NAMALWA (cell line): ENCODE measurements at places on chromosomes 4 and X.

GRCh38 chr4:113993887-113994286, 14.4 kb upstream of the ARSJ start:
- DNase-seq = no peak

- no peak for DNase-seq
Measured at GRCh38 chrX:48616576-48616975, 19.3 kb downstream of the WDR13 start.

GRCh38 chr4:167722487-167722808, 369.9 kb upstream of the ANXA10 start:
- DNase-seq = no peak

DNA sequence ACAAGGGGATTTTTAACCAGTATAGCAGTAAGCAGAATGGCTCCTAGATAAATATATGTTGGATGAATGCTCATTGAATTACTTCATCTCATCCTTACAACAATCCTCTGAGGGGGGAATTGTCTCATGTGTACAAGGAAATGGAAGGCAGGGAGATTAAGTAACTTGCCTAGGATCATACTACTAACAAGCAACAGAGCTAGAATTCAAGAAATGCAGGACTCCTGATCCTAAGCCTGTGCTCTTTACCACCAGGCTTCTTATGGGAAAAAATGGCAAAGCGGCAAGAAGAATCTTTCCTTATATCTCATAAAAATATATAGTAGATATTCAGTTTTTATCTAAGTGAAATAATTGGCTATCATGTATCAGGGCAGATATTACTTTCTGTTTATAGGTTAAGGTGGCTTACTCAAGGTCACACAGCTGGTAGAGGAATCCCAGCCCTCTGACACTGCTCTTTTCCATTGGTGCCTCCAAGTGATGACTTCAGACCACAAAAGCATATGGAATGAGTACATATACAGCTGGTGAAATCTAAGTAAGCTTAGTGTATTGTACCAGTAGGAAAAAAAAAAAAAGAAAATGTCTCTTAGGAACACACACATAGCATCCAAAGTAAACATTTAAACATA, 2.1 kb downstream of the ABHD18 start:
- DNase-seq = no peak

DNA sequence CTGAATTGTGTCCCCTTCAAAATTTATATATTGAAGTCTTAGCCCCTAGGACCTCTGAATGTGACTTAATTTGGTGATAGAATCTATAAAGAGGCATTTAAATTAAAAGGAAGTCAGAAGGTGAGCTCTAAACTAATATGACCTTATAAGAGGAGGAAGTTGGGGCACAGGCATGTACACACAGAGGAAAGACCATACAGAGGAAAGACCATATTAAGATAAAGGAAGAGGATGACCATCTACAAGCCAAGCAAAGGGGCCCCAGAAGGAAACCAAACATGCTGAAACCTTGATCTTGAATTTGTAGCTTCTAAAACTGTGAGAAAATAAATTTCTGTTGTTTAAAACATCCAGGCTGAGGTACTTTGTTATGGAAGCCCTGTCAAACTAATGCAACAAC, 26.9 kb upstream of the CYBB start:
- no peak for DNase-seq

DNA sequence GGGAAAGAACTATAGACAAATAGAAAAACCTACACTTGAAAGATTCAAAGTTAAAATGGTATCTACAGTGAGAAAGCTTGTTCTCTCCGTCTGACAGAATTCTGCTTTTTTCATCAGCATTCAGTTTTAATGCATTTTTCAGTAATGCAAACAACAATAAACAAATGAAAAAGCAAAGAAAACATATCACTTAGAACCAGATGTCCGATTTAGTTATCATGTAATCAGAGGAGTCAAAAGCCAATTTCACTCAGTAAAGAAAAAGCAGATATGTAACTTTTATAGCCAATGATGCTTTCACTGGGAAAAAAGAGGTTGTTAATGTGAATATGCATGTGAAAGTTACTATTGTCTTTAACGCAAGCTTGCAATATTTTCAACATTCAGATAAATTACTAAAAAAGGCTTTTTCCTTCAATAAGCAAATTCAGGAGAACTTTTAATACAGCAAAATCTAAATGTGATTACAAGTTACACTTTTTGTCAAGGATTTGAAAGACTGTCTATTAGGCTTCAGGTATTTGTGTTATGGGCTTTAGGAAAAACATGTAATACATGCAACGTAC, 70.7 kb downstream of the TMEM47 start:
- DNase-seq = no peak

- peak; percentile 10 for DNase-seq
Measured at GRCh38 chrX:13419276-13419675, 99.4 kb upstream of the ATXN3L start.

GRCh38 chr4:36010397-36010929, 233.9 kb downstream of the ARAP2 start:
- DNase-seq = no peak

DNA sequence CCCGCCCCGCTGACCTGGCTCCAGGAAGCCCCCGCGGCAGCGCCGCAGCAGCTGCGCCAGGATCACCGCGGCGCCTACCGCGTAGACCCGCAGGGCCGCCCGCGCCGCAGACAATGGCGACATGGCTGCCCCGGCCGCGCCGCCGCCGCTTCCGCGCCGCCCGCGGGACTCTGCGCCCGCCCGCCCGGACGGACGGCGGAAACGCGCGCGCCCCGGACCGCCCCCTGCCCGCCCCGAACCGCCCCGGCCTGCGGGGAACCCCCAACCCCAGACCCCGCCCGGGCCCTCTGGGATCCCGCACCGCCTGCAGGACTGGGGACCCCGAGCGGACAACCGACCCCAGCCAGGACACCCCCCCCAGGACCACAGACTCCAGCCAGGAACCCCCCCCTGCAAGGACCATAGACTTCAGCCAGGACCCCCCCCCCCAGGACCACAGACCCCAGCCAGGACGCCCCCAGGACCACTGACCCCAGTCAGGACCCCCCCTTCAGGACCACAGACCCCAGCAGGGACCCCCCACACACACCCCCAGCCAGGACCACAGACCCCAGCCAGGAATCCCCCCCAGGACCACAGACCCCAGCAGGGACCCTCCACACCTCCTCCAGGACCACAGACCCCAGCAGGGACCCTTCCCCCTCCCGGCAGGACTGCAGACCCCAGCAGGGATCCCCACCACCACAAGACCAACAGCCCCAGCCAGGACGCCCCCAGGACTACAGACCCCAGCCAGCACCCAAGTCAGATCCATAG, at the start of the genes DHRSX and ZBED1:
TSS of gene DHRSX (minus strand) at position 174 of the 756 bp plus-strand sequence. CDS start at position 123, 51 bp downstream.
TSS of gene ZBED1 (minus strand) at position 174 of the 756 bp plus-strand sequence. CDS start 10,257 bp downstream, outside the sequence.
- peak; percentile 17 for DNase-seq

GRCh38 chr4:156186111-156186510, 232.4 kb upstream of the CTSO start:
- no peak for DNase-seq

DNA sequence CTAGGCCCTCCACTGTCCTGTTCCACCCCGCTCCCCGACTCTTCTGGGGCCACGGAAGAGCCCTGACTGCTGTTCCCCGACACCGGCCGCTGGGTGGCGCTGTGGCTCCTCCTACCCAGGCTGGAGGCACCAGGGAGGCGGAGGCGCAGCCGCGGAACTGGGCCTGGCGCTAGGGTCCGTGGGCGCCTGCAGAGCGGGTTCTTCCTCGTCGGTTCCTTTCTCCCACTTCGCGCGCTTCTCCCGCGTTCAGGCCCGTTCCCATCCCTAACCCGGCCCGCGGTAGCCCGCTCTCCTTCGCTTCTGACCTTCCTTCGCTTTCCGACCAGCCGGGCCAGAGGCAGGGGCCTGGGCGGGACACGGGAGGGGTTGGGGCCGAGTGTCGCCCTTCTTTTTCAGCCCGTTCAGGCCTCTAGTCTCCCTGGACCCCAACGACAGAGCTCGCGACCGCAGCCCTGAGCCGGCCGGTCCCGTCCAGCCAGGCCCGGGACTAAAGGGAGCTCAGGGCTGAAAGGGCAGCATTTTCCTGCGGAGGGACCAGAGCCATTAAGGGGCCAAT, 34.3 kb downstream of the NALF2 start:
- DNase-seq = peak; percentile 70

DNA sequence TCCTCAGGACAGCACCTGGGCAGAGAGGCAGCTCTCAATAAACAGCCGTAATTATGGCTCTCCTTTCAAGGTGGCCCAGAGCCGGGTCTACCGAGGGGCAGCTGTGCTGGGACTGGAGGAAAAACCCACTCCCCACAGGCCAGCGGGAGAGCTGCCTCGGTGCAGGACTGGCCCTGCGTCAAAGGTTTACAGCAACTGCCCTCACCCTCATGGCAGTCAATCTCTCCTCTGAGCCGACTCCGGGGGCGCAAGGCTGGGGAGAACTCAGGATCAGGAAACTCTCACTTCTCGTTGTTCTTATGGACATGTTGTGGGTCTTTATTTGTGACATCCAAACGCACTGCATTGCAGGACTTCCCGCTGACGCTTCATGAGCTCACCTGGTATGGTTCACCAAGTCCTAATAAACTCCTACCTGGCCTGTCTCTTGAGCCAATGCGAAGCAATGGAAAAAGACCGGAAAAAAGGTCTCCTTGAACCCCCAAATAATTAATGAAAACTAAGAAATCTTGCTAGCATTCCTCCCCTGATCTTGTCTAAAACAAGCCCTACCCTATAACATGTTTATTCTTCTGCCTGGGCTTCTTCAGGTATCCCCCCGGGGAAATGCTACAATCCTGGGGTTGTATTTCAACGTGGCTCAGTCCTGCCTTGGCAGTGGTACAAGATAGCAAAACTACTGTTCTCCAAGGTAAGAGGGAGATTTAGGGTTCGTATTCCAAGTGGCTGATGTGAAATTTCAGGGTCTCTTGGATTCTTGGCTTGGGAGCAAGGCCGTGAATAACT, 50.1 kb upstream of the CDKN2AIP start:
- DNase-seq = no peak

DNA sequence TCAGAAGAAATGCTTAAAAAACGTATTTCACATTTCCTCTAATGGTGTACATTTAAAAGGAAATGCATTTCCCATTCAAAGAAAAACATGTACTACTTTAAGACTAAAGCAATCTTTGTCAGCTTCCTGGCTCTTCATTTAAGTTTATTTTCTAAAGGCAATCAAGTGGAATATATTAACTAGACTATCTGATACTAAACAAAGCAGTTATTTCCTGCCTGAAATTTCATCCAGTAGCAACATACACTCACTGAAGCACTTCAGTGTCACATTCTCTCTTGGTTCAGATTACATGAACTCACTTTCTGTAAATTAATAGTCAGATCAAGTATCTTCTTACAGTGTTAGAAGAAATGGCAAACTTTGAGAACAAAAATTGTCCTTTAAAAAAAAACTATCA, 42.5 kb downstream of the LRBA start:
- DNase-seq = no peak

- peak; percentile 36 for DNase-seq
Measured at GRCh38 chr4:137861682-137862081, 329.4 kb upstream of the PCDH18 start.

- DNase-seq = no peak
Measured at GRCh38 chr4:185269286-185269685, 59.9 kb downstream of the SNX25 start.

DNA sequence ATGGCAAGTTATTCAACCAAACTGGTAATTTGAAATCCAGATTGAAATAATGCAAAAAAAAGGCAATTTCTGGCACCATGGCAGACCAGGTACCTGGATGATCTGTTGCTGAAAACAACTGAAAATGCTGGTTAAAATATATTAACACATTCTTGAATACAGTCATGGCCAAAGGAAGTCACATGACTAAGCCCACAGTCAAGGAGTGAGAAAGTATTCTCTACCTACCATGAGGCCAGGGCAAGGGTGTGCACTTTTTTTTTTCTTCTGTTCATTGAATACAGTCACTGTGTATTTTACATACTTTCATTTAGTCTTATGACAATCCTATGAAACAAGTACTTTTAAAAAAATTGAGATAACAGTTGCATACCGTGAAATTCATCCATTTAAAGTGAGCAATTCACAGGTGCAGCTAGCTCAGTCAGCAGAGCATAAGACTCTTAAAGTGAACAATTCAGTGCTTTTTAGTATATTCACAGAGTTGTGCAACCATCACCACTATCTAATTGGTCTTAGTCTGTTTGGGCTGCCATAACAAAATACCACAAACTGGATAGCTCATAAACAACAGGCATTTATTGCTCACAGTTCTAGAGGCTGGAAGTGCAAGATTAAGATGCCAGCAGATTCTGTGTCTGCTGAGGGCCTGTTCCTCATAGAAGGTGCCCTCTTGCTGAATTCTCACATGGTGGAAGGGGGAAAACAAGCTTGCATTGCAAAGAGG, 4.8 kb upstream of the MPP1 start:
- no peak for DNase-seq

GRCh38 chrX:67568769-67569168, 24.9 kb downstream of the AR start:
- no peak for DNase-seq

DNA sequence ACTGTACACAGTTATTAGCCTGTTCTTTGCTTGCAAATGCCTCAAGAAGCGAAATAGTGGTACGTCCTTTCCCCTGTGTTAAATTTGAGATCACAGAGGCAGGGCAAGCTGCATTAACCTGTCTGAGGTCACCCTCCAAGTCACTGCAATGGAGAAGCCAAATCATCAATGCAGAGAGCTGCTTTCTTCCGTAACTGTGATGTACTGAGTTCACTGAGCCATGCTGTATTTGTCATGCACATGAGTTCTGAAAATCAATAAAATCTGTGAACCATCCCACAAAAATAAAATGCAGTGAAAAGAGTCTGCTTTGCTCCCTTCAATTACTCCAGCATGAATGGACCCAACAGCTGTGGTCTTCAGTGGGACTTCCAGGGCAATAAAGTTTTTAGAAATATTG, 393.5 kb downstream of the KCNIP4 start:
- no peak for DNase-seq

- DNase-seq = no peak
Measured at GRCh38 chrX:136710325-136710951, 62.5 kb downstream of the CD40LG start.

GRCh38 chrX:154325541-154325940, 29.9 kb downstream of the TKTL1 start:
- no peak for DNase-seq

DNA sequence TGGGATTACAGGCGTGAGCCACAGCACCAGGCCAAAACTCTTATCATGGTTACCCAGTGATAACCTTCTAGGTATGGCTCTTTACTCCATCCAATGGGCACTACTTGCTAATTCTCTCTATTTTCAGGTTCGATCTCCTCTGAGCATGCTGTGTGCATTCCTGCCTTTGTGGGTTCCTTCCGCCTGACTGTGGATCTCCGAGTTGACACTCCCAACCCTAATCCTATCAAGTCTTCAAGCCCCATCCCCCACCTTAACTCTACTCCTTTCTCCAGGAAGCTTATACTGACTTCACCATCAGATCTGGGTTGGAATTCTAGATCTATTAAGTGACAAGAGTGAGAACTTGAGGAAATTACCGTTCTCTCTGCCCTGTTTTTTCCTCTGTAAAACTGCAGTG, 64.6 kb downstream of the ZAR1 start:
- DNase-seq = no peak
